ENCODE measurements at places on chromosomes 3 and 15.

- no peak for DNase-seq
These were observed 363.0 kb downstream of the FGF12 start for GRCh38 chr3:192364316-192364715.

- DNase-seq, result no peak
These were observed 273.4 kb downstream of the IGSF11 start for GRCh38 chr3:118761291-118761606.

DNA sequence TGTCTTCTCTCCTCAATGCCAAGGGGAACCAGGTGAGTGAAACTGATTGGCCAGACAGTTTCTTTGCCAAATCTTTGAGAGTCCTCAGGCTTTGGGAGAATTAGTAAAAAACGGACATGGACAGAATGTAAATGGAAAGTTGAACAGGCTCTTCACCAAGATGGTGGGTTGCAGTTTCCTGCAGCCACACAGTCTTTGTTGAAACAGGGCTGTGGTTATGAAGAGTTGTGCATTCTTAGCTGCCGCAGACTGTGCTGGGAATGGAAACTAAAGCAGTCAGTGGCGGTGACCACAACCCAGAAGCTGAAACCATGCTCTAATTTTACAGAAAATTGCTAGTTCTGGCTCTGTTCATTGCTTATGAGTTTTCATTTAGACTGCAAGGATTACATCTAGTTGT is 42.1 kb upstream of the TASOR start:
- peak; percentile 41 for DNase-seq

DNA sequence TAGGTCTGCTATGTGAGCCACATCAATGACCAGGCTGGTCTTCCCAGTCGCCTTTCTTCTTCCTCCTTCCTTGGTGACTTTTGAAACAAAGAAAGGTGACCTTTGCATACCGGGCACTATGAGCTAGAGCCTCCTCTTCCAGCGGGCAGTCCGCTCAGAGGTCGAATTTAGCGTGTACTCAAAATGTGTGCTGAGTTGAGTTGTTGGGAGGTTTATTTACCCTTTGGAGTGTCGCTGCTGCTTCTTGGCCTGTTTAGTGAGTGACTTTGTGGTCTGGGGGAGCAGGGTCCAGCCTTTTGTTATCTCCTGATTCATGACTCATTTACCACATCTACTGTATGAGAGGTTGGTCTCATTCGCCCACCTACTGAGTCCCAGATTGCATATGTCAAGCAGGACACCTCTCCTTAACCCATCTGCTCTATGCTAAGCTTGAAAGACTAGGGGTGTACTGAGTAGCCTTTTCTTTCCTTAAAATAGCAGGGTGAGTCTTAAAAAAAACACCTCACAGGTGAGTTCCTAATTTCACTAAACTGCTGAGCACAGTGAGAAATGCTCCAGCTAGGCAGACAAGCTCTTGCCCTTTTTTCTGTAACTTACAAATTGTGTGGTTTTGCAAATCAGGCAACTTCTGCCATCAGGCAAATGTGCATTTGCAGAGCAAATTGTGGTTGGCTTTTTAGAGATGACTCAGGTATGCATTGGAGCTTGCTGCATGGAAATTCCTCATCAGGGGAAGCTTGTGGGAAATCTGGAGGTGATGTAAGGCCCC is 3.2 kb upstream of the SIAH2 start:
- DNase-seq, result no peak

DNA sequence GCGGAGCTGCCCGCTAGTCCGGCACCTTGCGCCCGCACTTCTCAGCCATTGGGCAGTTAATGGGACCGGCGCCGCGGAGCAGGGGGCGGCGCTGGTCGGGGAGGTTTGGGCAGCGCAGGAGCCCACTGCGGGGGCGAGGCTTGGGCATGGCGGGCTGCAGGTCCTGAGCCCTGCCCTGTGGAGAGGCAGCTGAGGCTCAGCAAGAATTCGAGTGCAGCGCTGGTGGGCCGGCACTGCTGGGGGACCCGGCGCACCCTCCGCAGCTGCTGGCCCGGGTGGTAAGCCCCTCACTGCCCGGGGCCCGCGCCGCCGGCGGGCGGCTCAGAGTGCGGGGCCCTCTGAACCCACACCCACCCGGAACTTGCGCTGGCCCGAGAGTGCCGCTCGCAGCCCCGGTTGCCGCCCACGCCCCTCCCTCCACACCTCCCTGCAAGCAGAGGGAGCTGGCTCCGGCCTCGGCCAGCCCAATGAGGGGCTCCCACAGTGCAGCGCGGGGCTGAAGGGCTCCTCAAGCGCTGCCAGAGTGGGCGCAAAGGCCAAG is 835.0 kb downstream of the TBL1XR1 start:
- no peak for DNase-seq
